Thoracic aorta (tissue), 2 donors: ENCODE measurements at places on chromosomes 2 and 18. TPM values are rescaled to one million over a fixed set of nuclear protein-coding genes. Genes with fewer than 3 reads are reported as not detected.

DNA sequence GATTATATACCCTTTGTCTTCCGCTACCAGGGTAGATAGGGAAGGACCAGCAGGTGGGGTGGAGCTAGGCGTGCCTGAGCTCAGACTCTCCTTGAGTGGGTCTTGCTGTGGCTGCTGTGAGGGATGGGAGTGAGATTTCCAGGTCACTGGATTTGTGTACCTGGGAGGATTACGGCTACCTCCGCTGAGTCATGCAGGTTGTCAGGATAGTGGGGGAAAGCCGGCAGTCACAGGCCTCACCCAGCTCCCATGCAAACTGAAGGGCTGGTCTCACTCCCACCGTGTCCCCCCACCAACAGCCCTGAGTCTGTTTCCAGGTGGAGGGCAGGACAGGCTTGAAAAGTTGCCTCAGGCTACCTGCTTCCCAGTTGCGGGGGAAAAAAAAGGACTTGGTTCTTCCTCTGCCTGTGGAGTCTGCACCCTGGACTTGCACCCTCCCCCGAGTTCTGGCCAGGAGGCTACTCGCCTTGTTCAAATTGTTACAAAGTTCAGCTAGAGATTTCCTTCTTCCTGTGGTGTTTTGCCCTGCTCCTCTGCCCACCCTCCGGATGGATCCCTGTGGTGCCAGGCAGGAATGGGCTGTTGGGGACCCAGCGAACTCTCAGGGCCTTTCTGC, 268.3 kb downstream of the VAPA start:
- H3K36me3 ChIP-seq = no peaks in the 10 kb centered on the region
- no peak overlapping the region for H3K4me3 ChIP-seq
- no peaks in the 10 kb centered on the region for H3K4me1 ChIP-seq
- no peak for DNase-seq

DNA sequence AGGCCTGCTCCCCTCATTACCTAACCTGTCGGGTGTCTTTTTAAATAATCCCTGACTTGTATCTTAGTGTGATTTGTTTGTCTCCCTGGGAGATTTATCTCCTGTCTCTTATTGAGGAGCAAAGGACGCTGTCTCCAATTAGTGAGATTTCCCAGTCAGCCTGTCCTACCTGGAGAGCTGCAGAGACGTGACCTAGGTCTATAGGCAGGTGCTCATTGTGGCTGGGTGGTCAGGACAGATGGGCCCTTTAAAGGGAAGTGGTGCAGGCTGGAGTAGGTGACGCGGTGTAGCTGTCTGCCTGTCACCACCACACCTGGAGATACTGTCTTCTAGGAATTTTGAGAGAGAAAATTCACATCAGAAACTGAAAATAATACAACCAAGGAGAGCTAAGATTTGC, 28.0 kb downstream of the PLB1 start:
- H3K4me1 ChIP-seq = no peaks in the 10 kb centered on the region
- H3K27ac ChIP-seq = no peak overlapping the region
- H3K27me3 ChIP-seq = no peaks in the 10 kb centered on the region
- H3K36me3 ChIP-seq = no peaks in the 10 kb centered on the region
- DNase-seq = no peak
- H3K4me3 ChIP-seq = no peak overlapping the region

DNA sequence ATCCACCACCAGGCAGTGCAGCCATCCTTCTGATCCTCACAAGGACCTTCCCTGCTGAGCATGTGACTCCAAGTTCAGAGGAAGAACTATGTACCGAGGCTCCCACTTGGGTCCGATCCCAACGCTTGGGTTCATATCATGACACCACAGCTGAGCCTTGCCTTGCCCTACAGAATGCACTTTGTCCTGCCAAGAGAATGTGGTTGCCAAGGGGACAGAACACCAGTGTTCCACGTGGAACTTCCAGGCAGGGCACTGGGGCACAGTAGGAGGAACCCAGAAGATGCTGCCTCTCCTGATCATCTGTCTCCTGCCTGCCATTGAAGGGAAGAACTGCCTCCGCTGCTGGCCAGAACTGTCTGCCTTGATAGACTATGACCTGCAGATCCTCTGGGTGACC, at the start of gene TEX51:
TSS of gene TEX51 (plus strand) at position 255 of the 400 bp plus-strand sequence. CDS start at position 284, 29 bp downstream.
- DNase-seq = no peak
- H3K36me3 ChIP-seq = no peaks in the 10 kb centered on the region
- H3K4me3 ChIP-seq = no peak within 1 kb of the TSS
- no peaks in the 10 kb centered on the region for H3K4me1 ChIP-seq
- H3K27ac ChIP-seq = no peak within 1 kb of the TSS

GRCh38 chr2:120878970-120879369, 143.3 kb downstream of the GLI2 start:
- H3K27ac ChIP-seq = no peak overlapping the region
- no peaks in the 10 kb centered on the region for H3K36me3 ChIP-seq
- H3K4me1 ChIP-seq = peaks cover 10% of the 10 kb centered on the region
- no peaks in the 10 kb centered on the region for H3K27me3 ChIP-seq
- no peak overlapping the region for H3K4me3 ChIP-seq

DNA sequence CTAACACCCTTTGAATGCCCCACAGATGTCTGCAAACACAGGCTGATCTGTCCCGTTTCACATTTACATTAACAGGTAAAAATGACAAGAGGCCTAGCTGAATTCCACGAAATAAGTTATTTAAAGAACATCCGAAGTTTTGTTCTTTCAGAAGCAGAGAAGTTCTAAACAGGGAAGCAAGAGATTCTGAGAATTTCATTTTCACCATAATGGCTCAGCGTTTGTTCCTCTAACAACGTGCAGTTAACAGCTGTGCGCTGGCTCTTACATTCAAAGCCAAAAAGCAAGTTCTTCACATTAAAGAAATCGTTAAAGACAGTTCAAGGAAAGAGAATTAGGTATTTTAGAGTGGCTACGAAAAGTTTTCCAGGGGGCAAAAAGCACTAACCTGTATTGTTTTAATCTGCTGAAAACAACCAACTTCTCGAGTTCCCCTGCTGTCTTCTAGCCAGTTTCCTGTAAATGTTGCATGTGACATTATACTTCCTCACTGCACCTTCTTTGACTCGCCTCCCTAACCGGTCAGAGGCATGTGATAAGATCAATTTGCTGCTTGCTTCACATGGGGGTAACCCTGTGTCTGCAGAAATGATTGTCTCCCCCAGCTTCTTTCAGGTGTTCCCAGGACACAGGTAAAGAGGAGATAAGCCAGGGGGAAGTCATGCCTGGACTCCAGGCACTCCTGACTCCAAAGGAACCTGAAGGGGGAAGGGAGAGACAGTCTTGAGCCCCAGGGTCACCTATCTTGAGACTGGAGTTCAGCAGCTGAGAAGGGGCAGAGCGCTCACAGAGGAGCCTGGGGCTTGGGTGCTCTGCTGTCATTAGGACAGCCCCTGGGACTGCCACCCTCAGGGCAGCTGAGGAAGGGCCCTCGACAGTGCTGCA, 36.8 kb upstream of the WIPF1 start:
- H3K27me3 ChIP-seq = no peaks in the 10 kb centered on the region
- H3K36me3 ChIP-seq = no peaks in the 10 kb centered on the region
- H3K27ac ChIP-seq = peak overlapping the region; percentile 51
- peaks cover 81% of the 10 kb centered on the region for H3K4me1 ChIP-seq
- H3K4me3 ChIP-seq = peak overlapping the region; percentile 59

- no peak overlapping the region for H3K27ac ChIP-seq
- DNase-seq = no peak
- peaks cover 4% of the 10 kb centered on the region for H3K4me1 ChIP-seq
- no peak overlapping the region for H3K4me3 ChIP-seq
- no peaks in the 10 kb centered on the region for H3K27me3 ChIP-seq
- H3K36me3 ChIP-seq = no peaks in the 10 kb centered on the region
Measured at GRCh38 chr2:196328088-196328680, 156.8 kb upstream of the STK17B start.

DNA sequence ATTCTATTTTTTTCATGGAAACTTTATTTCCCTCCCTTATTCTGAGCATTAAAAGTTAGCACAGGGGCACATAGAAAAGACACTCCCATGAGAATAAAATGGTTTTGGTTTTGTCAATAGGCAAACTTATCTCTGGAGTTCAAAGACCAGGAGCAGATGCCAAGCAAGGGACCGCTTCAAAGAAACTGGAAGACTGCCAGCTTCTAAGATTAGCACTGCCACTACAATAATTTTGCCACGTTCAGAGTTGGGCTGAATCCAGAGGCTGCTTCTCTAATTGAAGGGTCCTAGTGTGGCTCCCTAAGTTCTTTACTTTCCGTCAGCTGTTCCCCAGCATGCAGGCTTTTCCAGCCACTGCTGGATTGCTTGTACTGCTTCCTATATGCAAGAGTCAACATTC, 681.0 kb upstream of the GCFC2 start:
- no peaks in the 10 kb centered on the region for H3K27me3 ChIP-seq
- H3K4me3 ChIP-seq = no peak overlapping the region
- H3K36me3 ChIP-seq = no peaks in the 10 kb centered on the region
- no peak for DNase-seq
- H3K4me1 ChIP-seq = no peaks in the 10 kb centered on the region

DNA sequence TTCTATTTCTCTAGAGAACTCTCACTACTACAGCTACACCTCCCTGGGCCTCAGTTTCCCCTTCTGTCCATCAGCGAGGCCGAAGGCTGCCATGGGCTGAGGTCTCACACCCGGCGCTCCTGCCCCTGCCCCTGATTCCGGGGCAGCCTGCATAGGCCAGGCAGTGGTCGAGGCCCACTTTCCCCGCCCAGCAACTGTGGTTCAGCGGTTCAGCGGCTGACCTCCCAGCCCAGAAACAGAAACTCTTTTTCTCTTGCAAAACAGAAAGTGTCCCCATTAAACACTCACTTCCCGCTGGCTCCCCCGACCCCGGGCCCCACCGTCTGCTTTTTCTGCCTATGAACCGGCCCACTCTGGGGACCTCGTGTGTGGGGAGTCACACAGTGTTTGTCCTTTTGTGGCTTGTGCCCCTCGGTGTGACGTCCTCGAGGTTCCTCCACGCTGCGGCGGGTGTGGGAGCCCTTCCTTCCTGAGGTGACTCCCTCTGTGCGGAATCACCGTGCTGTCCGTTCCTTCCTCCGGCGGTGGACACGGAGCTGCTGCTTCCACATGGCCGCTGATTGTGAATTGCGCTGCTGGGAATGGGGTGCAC, 16.0 kb downstream of the PDCD1 start:
- DNase-seq = no peak
- no peaks in the 10 kb centered on the region for H3K27me3 ChIP-seq
- H3K27ac ChIP-seq = peak overlapping the region; percentile 28
- peak overlapping the region; percentile 71 for H3K4me3 ChIP-seq
- H3K4me1 ChIP-seq = peaks cover 9% of the 10 kb centered on the region

- no peaks in the 10 kb centered on the region for H3K27me3 ChIP-seq
- H3K27ac ChIP-seq = no peak overlapping the region
- no peak for DNase-seq
- H3K4me1 ChIP-seq = peaks cover 16% of the 10 kb centered on the region
Measured at GRCh38 chr2:232505856-232506255, 14.3 kb upstream of the PRSS56 start.

DNA sequence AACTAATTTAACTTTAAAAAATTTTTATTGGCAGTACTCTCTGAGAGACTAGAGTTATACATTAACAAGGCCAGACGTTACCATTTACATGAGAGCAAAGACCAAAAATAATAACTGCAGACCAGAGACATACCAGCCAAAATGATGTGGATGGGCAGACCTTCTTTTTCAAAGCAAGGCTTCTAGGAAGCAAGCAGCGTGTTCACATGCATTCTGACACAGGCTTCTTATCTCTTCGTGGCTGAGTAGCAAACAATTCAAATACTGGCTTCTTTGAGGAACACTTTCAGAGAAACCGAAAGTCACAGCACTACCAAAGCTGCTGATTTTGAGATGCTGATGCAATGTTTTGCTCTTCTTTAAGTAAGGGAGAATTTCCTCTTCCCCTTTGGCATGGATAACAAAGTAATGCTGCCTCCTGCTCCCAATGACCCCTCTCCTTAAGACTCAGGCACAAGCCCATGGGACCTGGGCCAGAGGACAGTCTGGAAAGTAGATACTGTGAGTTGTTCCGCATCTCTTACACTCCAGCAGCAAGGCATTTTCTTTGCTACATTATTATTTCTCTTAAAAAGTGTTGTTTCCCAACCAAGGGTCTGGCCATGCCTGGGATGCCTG, 181.9 kb downstream of the MREG start:
- peak overlapping the region; percentile 60 for H3K27ac ChIP-seq
- no peak for DNase-seq
- no peaks in the 10 kb centered on the region for H3K27me3 ChIP-seq
- H3K4me1 ChIP-seq = peaks cover 60% of the 10 kb centered on the region

DNA sequence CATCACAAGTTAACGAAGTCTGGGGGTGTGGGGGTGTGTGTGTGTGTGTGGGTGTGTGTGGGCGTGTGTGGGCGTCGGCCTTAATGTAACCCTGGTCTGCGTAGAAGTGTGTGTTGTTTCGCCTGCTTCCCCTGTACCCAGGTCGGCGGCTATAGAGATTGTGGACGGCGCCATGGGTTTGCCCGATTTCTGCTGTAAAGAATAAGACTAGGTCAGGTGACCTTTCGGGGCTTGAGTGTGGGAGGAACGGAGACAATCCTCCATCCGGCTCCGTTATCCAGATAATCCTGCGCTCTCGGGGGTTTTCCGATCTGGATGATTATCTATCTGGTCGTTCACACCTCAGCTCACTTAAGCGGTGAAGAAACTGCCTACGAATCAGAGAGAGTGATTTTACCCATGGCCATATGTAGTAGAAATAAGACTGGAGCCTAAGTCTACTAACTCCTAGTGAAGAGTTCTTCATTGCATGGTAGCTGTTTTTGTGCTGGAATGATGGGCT, 543 bp downstream of the HADHB start:
- H3K36me3 ChIP-seq = no peaks in the 10 kb centered on the region
- H3K4me1 ChIP-seq = peaks cover 28% of the 10 kb centered on the region
- H3K4me3 ChIP-seq = peak overlapping the region; percentile 86

DNA sequence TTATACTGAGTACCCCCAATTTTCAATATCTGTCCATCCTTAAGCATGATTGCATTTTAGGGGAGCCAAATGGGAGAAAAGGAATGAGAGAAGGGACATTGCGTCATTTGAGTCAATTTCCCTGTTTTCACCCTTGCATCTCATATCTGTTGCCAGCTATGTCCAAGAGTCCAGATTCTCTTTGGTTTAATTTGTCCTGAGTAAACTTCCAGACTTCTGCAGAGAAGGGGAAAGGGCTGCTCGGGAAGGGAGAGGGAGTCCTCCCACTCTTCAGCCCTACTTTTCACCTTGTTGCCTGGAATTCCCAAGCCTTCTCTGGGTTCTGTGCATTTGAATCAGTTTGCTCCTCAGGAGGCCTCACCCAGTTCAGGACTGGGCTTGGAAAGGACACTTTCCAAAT, 16.5 kb downstream of the GREB1 start:
- H3K4me1 ChIP-seq = no peaks in the 10 kb centered on the region
- no peaks in the 10 kb centered on the region for H3K36me3 ChIP-seq
- no peaks in the 10 kb centered on the region for H3K27me3 ChIP-seq
- no peak overlapping the region for H3K27ac ChIP-seq

- DNase-seq = no peak
- H3K4me3 ChIP-seq = no peak overlapping the region
- H3K27ac ChIP-seq = no peak overlapping the region
- H3K36me3 ChIP-seq = no peaks in the 10 kb centered on the region
- no peaks in the 10 kb centered on the region for H3K4me1 ChIP-seq
- no peaks in the 10 kb centered on the region for H3K27me3 ChIP-seq
Measured at GRCh38 chr2:203354966-203355365, 26.8 kb downstream of the ABI2 start.

- no peaks in the 10 kb centered on the region for H3K27me3 ChIP-seq
- H3K4me3 ChIP-seq = peak overlapping the region; percentile 92
- peaks cover 64% of the 10 kb centered on the region for H3K4me1 ChIP-seq
Measured at GRCh38 chr2:202036601-202037037, 3.0 kb downstream of the FZD7 start.

Gene IHH
- not detected for total RNA-seq

Gene BMP10
- not detected for total RNA-seq

Gene UCN
- total RNA-seq = not detected

Gene PDCL3
- total RNA-seq = 13.4 TPM

Gene USP14
- total RNA-seq = 33.3 TPM

Gene HPCAL1
- total RNA-seq = 34.6 TPM

Gene TTC21B
- 34.1 TPM for total RNA-seq

Gene RTP5
- 0.63 TPM for total RNA-seq

Gene NHEJ1
- 14.5 TPM for total RNA-seq

Gene CIB4
- total RNA-seq = not detected

Gene NYAP2
- 0.14 TPM for total RNA-seq

Gene CAPN14
- total RNA-seq = 0.14 TPM
